H9 (cell line): ENCODE measurements at places on chromosomes 5 and 9.
A peak's percentile ranks its signal among the peaks of the same experiment; 100 is the strongest.

DNA sequence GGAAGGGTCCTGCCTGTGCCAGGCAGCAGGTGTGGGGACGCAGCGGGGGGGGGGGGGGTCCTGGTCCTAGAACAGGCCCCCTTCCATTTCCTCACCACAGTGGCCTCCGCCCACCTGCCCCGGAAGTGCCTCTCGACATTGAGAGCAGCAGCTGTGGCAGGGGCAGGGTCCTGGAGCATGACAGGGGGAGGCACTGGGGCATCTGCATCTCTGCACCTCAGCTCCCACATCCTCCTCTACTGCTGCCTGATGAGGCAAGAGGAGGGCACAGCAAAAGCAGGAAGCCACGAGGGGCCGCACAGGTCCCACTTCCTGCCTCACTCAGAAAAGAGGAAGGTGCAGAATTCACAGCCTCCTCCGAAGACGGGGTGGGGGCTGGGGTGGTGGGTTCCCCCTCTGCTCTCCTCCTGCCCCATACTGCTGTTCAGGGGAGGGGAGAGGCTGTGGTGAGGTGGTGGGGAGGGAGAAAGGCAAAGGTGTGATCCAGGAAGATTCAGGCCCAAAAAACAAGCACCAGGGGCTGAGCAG, 14.8 kb downstream of the AKNA start:
- no peak for DNase-seq

DNA sequence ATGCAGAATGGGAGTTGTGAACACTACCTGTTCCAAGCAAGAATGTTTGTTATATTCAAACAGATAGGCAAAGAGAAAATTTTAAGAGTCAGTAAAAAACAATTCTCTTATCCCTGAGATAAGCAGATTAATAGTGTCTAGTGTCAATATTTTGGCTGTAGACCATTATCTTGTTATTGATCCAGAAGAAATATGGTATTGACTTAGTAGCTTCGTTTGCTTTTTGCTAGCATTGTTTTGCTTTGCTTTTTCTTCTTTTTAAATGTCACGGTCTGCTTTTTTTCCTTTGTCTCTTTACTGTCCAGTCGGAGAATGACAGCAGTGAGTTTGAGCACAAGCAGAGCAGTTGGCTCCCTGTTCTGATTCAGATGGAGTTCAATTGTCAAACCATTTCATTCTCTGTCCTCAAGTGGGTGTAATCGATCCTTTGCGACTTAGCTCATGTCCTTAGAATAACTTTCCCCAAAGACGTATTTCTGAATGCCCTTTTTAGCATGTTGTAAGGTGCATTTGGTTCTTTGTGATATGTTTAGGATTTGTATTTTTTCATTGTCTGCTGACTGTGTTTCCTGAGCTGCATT, 29.3 kb downstream of the FUBP3 start:
- no peak for DNase-seq

GRCh38 chr5:115079924-115080623, 89.6 kb downstream of the TRIM36 start:
- DNase-seq = no peak

GRCh38 chr5:124905256-124906130, 159.1 kb upstream of the ZNF608 start:
- no peak for DNase-seq

DNA sequence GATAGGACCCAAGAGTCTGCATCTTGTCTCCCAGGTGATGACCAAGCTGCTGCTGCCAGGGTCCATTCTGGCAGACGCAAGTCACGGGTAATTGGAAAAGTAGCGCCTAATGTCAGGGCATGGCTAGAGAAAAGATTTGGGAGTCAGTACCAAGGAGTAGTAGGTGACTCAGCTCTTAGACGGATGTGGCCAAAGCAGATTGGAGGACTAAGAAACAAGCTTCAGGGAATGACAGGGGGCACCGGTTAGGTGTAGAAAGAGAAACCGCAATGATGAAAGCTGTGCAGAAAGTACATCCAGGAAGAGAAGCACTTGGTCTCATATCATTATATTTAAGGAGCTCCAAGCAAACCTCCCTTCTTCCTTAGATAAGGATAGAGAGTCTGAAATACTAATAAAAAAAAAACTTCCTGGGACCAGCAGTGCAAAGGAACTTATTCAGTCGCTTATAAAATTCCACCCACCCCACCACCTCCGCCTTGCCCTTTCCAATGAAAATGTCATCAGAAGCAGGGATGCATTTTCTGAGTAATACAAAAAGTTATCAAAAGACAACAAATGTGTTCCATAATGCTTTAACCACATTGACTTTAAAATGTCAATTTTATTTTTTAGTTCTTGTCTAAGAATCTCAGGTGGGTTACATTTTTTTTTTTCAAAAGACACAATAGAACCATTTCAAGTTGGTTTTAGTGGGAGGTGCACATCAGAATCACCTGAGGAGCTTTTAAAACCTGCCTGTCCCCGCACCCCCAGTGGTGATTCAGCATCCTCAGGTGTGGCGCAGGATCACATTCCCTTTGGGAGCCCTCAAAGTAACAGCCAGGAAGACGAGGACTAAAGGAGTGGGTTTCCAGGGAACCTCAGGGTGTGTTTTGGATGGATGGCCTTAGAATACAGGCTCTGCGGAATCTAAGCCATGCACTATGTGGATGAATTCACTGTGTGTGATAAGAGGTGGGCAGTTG, 31.2 kb downstream of the PTPN3 start:
- DNase-seq = no peak

- no peak for DNase-seq
Observed at GRCh38 chr5:141039517-141039916, 11.7 kb upstream of the PCDHB1 start.

GRCh38 chr9:108088916-108089315, 599.3 kb upstream of the KLF4 start:
- no peak for DNase-seq

- DNase-seq = no peak
Observed at GRCh38 chr5:57231607-57232006, 57.7 kb downstream of the GPBP1 start.

- DNase-seq = no peak
Observed at GRCh38 chr9:135729480-135729879, 27.5 kb downstream of the KCNT1 start.

DNA sequence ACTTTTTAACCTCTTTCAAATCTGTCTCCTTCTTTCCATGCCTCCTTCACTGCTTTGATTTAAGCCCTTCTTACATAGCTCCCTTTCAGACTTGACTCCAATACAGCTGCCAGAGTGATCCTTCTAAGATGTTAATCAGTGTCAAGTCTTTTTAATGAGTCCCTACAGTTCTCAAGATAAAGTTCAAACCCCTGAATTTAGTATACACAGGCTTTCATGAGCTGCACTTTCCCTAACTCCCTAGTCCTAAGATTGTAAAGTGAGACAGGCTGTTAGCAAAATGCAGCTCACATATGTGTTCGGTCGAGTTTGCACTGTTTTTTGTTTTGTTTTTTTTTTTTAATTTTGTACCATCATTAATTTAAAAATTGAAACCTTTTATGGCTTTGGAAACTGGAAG, 190.4 kb upstream of the VCAN start:
- DNase-seq = no peak

DNA sequence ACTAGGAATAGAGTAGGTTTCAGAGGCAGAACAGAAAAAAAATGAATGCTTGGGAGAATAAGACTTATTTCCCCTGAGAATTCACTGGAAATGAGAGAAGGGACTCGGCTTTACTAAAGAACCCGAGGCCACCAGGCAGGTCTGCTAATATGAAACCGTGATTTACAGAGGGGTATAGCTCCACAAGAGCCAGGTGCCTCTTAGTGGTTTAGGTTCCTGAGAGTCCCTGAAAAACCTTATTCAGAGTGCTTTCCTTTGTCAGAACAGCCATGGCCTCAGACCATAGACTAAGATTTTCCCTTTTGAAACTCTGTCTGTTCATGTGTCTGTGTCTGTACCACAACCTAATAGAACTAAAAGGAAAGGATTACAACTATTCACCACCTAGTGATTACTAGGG, 35.9 kb upstream of the PUM3 start:
- DNase-seq = no peak

DNA sequence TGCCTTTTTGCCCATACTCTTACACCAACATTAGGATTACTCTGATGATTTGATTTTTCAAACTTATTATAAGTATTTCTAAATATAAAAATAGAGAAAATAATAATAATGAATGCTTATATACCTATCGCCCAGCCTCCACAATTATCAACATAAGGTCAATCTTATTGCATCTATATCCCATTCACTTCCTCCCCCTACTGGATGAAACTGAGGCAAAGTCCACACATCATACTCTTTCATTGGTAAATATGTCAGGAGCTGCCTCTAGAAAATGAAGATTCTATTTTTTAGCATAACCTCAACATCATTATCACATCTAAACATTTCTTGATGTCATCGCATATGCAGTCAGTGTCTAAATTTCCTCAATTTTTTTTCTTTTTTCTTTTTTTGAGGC, 44.3 kb downstream of the SH3RF2 start:
- no peak for DNase-seq

GRCh38 chr9:82808478-82808877, 254.5 kb downstream of the RASEF start:
- DNase-seq = no peak

GRCh38 chr5:162514116-162514515, 446.5 kb downstream of the GABRG2 start:
- no peak for DNase-seq

DNA sequence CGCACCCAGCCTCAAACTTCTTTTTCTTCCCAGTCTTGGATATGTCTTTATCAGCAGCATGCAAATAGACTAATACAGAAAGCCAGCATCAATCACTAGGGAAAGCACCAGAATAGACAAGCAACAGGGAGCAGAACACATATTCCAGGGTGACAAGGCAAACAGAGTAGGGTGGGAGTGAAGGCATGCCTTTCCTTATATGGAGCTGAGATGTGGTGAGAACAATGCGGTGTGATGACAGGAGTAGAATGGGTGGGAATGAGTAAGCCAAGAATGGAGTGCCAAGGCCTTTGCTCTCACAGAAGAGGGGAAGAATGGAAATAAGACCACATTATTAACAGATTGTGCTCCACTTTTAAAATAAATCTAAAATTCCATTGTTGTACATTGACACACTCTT, 115.6 kb downstream of the CETN3 start:
- peak; percentile 43 for DNase-seq

GRCh38 chr5:167934551-167934971, 356.9 kb upstream of the WWC1 start:
- no peak for DNase-seq

GRCh38 chr9:117546894-117547678, 132.2 kb upstream of the ASTN2 start:
- peak; percentile 30 for DNase-seq

GRCh38 chr5:9653061-9653460, 22.9 kb upstream of the TAS2R1 start:
- DNase-seq = no peak

DNA sequence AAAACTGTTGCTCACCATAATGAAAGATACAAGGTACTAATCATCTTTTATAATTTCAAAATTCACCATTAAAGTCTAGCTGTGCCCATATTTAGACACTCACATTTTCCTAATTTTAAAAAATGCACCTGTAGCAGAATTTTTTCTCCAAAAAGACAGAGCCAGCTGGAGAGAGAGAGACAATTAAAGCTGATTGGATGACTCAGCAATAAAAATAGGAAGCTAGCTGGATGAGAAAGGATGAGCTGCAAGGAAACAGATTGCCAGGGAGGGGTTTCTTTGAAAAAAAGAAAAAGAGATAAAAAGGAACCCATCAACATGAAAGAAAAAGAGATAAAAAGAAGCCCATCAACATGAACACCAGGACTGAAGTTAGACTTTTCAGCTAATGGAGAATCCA, 73.8 kb downstream of the HCN1 start:
- no peak for DNase-seq

- DNase-seq = peak; percentile 54
Observed at GRCh38 chr5:102670224-102670836, 84.8 kb upstream of the PAM start.

- no peak for DNase-seq
Observed at GRCh38 chr5:66039701-66040100, 104.4 kb upstream of the SREK1 start.

GRCh38 chr5:138829341-138829740, 45.8 kb downstream of the LRRTM2 start:
- no peak for DNase-seq

DNA sequence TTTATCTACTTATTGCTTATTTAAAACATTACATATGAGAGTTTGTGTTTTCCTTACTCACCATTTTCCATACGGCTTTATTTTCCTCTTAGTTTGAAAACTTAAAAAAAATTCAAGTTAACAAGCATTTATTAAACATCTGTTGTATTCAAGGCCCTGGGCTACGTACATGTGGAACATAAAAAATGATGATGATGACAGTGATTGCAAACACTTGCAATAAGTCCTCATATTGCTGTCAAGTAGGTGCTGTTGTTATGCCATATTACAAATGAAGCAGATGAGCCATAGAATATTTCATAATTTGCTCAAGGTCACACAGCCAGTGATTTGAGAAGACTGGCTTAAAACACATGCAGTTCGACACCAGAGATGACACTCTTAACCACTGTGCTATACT, 180.6 kb downstream of the COMMD10 start:
- DNase-seq = no peak

DNA sequence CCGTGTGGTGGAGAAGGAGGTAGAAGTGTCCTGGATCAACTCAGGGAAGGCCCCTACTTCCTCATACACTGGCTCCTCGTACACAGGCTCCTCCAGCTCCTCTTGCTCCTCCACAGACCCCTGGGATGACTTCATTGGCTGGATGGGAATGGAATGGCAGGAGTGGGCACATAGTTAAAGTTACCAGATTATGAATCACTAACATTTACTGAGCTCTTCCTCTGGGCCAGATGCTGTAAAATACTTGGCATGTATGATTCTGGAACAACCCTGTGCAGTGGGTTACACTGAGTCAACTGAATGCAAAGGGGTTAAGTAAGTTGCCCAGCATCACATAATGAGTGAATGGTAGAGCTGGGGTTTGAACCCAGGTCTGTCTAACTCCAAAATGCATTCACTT, 3.1 kb upstream of the FCHSD1 start:
- no peak for DNase-seq

DNA sequence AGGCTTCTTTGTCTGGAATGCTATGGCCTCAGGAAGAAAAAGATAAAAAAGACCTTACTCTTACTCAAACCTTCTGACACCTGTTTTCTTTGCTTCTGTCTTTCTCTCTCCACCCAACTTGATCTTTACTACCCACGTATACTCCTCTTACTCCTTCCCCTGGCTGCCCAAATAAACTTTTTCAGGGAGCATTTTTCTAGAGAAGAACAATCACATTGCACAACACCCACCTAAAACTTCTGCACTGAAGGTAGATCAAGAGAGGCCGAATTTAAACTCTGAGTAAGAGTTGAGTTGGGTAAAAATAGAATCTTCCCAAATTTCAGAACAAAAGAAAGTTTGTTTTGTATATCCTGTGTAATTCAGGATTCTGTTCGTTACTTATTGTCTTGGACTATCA, 3.9 kb downstream of the TEX48 start:
- DNase-seq = no peak
